ENCODE measurements at places on chromosomes 3 and 15. TPM values are rescaled to one million over a fixed set of nuclear protein-coding genes. Genes with fewer than 3 reads are reported as not detected.

- peak; percentile 43 for DNase-seq
Observed at GRCh38 chr3:48466386-48467109, 20.0 kb downstream of the ATRIP start.

- DNase-seq = peak; percentile 79
Observed at GRCh38 chr15:39243396-39243795, 337.5 kb upstream of the THBS1 start.

DNA sequence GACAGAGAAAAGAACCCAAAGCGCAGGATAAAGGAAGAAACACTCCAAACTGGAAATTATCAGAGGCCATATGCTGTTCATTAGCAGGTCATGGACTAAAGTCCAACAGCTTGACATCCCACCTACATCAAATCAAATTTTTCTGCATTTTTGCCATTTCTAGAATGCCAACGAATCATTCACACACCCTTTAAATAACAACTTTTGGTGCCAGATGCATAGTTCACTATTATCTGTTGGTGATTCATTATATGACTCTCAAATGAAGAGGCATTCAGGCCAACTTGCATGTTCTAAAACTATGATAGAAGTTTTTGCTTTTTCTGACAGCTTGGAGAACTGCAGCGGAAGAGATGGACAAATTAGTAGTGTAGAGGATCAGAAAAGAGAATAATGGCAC is 529.8 kb upstream of the NAALADL2 start:
- peak; percentile 48 for DNase-seq

The FHIT gene
- not detected for total RNA-seq

GRCh38 chr3:136390574-136390973 is 140.4 kb downstream of the PCCB start:
- no peak for DNase-seq

DNA sequence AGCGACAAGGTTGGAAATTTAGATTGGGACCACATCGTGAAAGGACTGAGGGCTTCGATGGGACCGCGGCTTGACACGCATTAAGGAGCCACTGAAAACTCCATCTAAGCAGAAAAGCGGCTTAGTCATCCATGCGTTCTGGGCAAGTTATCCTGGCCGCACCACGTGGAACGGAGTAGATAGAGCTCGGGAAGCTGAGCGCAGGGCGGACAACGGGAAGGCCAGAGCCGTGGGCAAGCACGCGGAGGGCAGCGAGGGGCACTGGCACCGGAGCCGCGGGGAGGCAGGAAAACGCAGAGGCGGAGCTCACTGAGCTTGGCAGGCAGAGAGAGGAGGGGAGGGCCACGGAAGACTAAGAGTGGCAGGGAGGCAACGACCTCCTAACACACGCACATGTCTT is 61.3 kb upstream of the VGLL4 start:
- no peak for DNase-seq

- no peak for DNase-seq
Observed at GRCh38 chr3:141788149-141788548, 24.9 kb downstream of the GRK7 start.

GRCh38 chr15:66955871-66956585 is 109.4 kb upstream of the SMAD3 start:
- DNase-seq = peak; percentile 88

GRCh38 chr3:13574798-13575451 is 26.0 kb downstream of the FBLN2 start:
- no peak for DNase-seq

GRCh38 chr15:75347222-75348033 is 589 bp downstream of the NEIL1 start:
- no peak for DNase-seq

DNA sequence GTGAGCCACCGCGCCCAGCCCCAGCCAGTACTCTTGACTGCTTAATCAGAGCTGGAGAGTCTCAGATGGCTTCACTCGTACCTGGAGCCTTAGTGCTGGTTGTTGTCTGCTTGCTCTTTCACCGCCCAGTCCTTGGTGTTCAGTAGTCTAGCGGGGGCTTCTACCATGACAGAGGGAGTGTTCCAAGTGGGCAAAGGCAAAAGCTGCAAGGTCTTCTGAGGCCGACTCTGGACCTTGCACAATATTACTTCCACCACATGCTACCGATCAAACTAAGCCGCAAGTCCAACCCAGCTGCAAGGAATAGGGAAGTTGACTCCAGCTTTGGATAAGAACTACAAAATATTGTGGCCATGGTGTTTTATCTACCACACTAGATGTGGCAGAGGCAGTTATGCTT is 6.6 kb downstream of the PARL start:
- DNase-seq = no peak

The GPR62 gene
- total RNA-seq = 0.02 TPM

The SCG3 gene
- total RNA-seq = not detected

DNA sequence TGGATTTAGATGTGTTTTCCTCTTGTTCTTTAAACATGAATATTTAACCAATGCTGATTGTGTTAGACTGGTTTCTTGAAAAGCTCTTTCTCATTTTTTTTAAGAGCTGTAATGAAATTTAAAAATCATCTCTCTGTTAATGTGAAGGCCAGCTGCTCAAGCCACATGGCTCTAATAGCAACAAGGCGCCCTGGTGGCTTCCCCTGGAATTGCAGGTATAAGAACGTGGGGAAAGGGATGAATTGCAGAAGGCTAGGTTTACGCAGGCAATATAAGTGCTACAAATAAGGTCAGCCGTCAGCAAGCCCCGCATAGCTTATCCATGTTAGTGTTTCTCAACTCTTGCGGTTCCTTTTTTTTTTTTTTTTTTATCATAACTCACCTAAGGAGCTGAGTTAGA is 108.5 kb downstream of the SAMMSON start:
- DNase-seq = peak; percentile 2

DNA sequence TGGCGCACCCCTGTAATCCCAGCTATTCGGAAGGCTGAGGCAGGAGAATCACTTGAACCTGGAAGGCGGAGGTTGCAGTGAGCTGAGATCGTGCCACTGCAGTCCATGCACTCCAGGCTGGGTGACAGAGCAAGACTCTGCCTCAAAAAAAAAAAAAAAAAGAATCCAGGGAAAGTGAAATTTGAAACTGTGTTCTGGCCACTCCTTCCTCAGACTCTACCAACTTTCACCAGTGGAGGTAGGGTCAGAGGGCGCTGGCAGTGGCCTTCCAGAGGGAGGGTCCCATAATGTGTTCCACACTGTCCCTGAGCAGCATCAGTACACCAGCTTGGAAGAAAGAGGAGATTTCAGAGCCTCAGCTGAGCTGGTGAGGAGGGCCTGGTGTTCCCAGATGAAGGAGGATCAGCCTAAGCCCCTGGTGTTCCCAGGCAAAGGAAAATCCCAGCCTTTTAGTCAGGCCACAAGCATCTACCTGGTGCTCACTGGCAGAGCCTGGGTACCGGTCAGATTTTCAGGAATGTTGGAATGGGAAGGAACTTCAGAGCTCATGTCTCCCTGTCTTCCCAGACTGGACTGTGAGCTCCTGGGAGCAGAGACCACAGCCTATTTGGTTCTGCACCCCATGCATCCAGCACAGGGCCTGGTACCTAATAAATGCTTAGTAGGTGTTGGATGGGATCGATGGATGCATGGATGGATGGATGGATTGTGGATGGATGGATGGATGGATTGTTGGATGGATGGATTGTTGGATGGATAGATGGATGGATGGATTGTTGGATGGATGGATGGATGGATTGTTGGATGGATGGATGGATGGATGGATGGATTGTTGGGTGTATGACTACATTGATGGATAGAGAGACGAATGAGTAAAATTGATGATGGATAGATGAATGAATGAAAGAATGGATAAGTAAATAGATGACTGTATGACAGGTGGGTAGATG is 117.9 kb downstream of the CORO2B start:
- DNase-seq = no peak

The COL7A1 gene
- total RNA-seq = 17.0 TPM

The LMAN1L gene
- total RNA-seq = not detected

The CELF6 gene
- not detected for total RNA-seq

GRCh38 chr3:138781012-138781470 is 53.7 kb downstream of the PIK3CB start:
- DNase-seq = peak; percentile 95

DNA sequence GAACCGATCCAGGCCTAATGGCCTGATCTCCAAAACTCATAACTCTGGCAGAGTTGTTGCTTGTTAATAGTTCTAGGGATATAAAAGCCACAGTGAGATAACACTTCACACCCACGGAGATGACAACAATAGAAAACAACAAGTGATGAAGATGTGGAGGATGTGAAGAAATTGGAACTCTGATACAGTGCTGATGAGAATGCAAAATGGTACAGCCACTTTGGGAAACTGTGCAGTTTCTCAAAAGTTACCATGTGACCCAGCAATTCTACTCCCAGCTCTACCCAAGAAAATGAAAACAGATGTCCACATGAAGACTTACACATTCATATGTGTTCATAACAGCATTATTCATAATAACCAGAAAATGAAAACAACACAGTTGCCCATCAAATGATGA is 3.8 kb downstream of the CMTM7 start:
- DNase-seq = no peak

DNA sequence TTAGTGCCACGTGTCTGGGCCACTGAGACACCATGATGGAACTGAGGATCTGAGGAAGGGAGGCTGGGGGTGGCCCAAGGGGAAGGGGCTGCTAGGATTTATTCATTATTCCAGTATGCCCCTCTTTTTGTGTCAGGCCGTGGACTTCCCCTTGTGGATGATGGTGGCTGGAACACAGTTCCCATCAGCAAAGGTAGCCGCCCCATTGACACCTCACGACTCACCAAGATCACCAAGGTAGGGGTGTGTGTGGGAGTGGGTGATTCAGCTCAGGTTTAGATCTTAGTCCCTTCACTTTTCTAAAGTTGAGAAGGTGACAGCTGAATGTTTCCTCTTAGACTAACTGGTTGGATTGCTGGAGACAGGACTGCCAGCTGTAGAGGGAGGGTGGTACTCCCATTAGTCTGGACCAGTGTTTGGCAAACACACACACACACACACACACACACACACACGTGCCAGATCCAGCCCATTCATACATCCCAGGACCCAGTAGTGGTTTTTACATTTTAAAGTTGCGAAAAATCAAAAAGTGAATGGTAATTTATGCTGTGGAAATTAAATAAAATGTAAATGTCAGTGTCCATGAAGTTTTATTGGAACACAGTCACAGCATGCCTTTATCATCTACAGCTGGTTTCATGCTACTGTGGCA is 11.4 kb downstream of the EIF4G1 start:
- no peak for DNase-seq

- no peak for DNase-seq
Observed at GRCh38 chr3:71262364-71263265, 320.9 kb downstream of the FOXP1 start.

GRCh38 chr3:129428007-129428375 is 445 bp downstream of the EFCAB12 start:
- DNase-seq = no peak

GRCh38 chr3:195139876-195140240 is 131.1 kb downstream of the XXYLT1 start:
- DNase-seq = peak; percentile 63

The TGM4 gene
- not detected for total RNA-seq

The MFSD1 gene
- total RNA-seq = 180 TPM

DNA sequence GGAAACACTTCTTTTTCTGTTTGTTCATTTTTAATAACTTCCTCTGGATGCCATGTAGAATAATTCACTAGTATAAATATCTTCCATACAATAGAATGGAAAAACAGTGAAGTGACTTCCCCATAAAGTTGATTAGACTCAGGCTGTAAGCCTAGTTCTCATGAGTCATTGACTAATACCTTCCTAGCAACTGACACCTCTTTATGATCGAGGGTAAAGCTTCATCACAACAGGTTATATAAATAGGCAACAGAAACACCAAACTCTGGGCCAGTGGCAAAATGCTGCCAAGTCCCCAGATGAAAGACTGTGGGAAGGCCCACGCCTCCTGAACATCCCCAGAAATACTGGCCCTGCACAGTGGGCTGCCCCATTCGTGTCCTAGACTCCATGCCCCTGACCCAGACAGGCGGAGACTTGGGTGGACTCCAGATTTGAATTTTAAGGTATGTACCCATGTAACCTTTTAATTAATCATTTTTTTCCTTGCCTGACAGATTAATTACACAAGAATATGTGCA is 71.3 kb upstream of the TBC1D23 start:
- DNase-seq = peak; percentile 48

The SNTN gene
- not detected for total RNA-seq

The GREM1 gene
- total RNA-seq = not detected

GRCh38 chr3:115975796-115976195 is 352.5 kb downstream of the GAP43 start:
- no peak for DNase-seq

Measured in M059J (cell line).